Activated T-helper 9 cell treated with anti-CD3 and anti-CD28 coated beads, Interleukin-2, amount 50 U/mL, for 16 hours (primary cell): ENCODE measurements at places on chromosomes 13 and 19.

DNA sequence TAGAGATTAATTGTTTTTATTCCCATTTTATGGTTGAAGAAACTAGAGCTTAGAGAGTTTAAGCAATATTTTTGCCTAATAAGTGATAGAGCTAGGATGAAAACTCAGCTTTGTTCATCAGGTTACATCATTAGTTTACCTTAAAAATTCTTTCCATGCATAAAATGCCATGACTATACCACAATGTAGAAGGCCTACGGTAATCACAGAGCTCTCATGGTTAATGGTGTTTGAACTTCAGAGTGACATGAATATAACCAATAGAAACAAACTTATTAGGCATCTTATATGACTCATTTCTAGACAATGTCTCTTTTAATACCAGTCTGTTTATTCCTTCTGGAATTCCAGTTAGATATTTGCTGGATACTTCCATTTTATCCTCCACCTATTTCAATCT, 78.5 kb downstream of the FGF9 start:
- DNase-seq, result no peak

GRCh38 chr19:17645339-17645963, 42.7 kb downstream of the UNC13A start:
- DNase-seq, result no peak

DNA sequence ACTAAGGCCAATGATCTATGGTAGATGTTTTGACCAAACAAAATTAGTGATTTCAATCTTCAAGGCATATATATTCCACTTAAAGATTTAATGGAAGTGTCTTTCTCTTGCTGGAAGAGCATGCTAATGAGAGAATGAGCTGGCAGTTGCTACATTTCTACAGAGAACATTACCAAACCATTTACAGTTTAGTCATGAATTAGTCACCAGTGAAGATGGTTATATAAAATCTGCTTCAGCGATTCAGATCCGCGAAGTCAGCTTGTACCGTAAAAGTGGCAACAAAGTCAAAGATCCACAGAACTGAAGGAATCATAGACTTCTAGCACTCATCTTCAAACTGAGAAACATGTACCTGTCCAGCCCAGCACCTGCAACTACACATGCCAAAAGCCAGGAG, 156.3 kb downstream of the SLITRK5 start:
- no peak for DNase-seq

DNA sequence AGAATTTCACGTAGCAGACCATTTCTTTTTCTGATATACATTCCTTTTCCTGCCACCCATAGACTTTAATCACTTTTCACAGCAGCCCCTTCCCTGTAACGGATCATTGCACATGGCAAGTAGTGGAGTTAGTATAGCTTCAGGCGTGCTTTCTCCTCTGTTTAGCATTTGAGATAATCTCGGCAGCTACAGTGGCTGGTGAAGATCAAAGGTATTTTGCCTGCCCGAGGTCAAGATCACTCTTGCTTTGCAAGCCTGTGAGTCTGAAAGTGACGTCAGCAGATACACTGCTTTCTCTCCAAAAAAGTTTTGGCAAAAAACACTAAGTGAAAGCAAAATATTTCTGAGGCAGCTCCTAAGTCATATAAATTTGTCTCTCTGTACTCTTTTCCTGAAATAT, 260.0 kb downstream of the NDFIP2 start:
- no peak for DNase-seq

- no peak for DNase-seq
Observed at GRCh38 chr19:54517483-54517882, 14.9 kb downstream of the LAIR2 start.

- DNase-seq, result no peak
Observed at GRCh38 chr19:47120470-47121067, 7.0 kb upstream of the ZC3H4 start.

DNA sequence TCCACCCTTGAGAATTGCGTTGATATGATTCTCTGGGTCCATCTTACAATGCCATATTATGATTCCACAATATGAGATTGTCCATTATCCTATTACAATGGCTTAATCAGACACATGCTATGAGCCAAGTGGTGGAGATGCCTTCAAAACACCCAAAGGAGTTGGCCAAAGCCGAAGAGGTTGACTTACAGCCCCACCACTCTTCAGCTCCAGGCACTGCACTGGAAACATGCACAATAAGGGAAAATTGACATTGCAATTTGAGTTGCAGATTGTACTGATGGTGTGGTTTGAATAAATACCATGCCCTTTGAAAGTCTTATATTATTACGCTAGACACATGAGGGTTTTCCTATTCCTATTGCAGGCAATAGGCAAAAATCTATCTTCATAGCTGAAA, 75.4 kb upstream of the TNFSF11 start:
- DNase-seq, result no peak

- peak; percentile 71 for DNase-seq
Observed at GRCh38 chr19:13212759-13213330, 62.6 kb downstream of the IER2 start.

DNA sequence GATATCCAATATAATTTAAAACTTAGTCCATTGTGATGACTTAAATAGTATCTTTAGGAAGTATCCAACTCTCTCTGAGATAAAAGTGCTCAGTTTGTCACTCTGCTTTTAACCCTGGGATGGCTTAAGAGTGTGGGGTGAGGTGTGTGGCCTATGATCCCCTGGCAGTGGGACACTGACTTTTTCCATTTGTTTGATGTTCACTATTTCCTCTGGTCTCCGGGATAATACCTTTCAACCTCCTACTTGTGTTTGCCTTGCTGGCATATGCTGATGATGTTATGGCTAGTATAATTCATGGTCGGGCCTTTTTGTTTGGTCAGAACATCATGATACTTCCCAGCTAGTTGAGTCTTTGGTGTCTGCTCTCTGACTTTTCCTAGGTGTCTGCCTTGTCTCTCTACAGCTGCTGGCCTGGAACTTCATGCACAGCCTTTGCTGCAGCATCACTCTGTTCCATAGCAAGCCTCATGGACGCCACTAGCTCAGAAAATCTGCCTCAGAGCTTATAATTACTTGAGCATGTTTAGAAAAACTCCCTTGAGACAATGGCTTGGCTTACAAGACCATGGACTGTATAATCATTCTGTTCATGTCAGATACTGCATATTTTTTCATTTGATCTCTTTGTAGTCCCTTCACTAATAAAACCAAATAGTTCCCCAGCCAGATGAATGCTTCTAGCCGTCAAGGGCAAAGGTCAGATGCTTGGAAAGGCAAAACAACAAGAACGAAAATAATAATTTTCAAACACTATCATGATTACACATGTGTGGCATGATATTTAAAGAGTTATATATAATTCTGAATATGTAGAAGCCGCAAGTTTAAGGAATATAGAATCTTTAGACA, 75.2 kb downstream of the WDFY2 start:
- no peak for DNase-seq

- peak; percentile 39 for DNase-seq
Observed at GRCh38 chr19:41795031-41795461, 1.3 kb upstream of the CEACAM3 start.

GRCh38 chr19:32287811-32288227, 57.6 kb upstream of the ZNF507 start:
- DNase-seq, result no peak

GRCh38 chr13:46810440-46810839, 13.5 kb upstream of the ESD start:
- no peak for DNase-seq

DNA sequence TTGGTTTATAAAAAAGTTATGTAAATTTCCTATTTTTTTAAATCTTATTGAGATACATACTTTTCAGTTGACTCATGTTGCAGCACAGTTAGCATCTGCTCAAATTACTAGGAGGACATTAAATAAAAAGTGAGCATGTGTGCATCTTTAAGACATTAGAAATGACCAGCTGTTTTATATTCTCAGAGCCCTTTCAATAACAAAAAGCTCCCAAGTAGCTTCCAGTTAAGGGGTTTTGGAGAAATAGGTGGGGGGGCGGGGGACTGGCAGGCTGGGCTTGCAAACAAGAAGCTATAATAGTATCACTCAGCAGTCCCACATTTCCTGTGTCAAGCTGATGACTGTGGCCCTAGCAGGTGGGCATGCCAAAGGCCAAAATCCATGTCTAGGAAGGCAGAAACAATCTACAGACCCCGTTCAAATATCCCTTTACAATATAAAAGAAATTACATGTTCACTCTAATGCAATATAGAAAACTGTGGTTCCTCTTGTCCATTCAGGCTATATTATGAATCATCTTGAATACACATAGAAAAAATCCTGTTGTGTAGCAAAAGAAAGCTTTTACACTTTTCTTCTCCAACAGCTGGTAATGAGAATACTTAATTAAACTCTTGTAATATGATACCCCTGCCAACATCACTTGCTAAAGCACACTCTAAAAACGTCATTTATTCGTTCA, 1713.2 kb upstream of the SLC10A2 start:
- DNase-seq, result no peak

DNA sequence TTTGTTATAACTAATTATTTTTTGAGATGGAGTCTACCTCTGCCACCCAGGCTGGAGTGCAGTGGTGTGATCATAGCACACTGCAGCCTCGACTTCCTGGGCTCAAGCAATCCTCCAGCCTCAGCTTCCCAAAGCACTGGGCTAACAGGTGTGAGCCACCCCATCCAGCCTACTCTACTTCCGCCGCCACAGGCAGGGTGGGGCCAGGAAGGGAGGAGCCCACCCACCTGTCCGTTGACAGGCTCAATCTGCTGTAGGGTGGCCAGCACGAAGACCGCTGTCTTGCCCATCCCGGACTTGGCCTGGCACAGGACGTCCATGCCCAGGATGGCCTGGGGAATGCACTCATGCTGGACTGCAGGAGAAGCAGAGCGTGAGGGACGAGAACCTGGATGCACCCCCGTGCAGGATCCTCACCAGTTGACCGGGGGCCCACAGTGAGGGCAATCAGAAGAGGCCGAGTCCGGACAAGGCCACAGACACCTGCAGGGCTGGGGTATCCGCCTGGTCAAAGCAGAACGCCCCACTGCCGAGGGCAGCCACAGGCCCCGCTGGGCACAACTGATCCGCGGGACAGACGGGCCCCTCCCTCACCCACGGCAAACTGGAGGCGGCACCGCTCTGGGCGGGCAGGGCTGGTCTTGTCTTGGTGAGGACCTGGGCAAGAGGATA, 6.7 kb downstream of the DDX39A start:
- DNase-seq, result no peak

DNA sequence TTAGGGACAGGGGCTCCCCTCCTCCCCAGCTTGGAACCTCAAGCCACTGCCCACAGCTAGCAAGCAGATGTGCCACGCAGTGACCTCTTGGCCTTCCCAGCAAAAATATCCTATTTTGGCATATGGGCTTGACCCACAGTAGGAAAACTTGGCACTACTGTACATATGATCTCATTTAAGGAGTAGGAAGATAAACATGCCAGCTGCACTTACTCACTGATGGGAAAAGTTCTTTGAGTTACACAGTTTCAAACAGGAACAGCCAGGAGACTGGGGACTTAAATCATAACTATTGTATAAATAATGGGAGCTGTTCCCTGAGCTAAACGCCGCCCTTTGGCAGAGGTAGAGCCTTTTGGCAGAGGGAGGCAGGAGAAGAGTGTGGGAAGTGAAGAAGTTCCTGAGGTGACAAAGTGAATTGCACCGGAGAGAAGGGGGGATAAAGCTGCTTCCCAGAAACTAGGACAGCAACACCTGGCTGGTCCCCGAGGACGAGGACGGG, 6.1 kb downstream of the SACS start:
- no peak for DNase-seq

DNA sequence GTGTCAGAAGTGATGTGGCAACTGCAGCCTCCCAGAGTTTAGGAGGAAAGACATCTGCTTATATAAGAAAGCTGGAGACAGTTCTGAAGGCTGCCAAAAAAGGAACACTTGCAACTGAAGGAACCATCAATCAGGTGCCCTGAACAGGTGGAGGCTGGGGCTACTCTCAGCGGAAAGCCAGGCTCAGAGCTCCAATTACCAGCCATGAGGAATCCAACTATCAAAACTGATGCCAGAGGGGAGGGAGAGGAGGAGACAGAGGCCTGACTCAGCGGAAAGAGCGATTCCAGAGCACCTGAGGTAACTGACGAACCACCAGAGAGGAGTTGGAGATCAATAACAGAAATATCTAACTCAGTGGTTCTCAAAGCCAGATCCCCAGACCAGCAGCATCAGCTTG, 24.3 kb downstream of the LEUTX start:
- DNase-seq, result no peak

DNA sequence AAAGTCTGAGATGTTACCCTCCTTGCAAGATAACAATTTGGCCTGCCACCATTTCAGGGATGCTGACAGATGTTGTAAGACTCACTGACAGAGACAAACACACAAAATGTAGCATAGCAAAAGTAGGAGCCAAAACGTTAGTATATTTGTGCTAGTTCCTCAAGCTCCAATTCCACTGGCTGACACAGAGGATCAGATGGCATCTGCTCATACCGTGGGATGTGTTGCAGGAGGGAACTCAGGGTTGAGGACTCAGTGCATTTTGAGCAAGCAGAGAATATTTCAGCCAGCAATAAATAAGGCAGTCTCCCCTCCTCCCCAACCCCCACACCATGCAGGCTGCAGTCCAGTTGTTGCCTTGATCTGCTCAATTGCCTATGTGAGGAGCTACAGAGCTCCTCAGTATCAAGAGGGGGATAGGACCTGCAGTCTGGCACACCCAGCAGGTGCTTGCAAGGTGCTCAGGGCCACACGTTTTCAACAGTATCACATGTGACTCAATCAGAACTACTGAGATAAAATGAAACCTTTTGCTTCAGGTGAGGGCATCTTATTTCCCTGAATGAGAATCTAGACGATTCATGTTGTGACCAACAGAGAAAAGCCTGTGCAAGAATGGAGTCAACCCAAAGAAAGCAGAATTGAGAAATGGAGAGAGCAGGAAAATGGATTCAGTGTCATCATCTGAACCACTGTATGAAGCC, 23.6 kb upstream of the LRCH1 start:
- DNase-seq, result no peak

DNA sequence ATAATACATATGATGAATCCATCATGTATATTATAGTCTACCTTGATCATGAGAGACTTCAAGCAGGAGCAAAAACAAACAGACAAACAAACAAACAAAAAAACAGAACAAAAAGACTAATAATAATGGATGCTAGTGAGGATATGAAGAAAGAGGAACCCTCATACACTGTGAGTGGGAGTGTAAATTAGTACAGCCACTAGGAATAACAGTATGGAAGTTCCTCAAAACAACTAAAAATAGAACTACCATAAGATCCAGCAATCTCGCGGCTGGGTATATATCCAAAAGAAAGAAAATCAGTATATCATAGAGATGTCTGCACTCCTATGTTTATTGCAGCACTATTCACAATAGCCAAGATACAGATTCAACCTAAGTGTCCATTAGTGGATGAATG, 7.0 kb upstream of the DLEU7 start:
- DNase-seq, result no peak

DNA sequence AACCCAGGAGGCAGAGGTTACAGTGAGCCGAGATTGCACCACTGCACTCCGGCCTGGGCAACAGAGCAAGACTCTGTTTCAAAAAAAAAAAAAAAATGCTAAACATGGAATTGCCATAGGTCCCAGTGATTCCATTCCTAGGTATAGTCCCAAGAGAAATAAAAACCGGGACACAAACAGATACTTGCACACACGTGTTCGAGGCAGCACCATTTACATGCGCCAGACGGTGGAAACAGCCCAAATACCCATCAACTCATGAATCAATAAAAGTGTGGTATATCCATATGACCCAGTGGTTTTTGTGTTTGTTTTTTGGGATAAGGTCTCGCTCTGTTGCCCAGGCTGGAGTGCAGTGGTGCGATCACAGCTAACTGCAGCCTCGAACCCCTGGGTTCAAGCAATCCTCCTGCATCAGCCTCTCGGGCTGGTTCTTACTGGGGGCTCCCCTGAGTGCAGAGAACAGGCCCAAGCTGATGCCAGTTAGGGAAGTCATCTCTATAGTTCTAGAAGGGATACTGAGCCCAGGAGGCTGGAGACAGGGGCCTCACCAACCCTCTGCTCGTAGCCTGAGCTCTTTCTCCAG, 8.5 kb downstream of the KLF2 start:
- DNase-seq, result no peak
